Substantia nigra (tissue), 51 donors: ENCODE measurements at places on chromosomes 11 and 22.

- no peak for DNase-seq
Measured at GRCh38 chr11:32297611-32298011, 137.7 kb downstream of the WT1 start.

DNA sequence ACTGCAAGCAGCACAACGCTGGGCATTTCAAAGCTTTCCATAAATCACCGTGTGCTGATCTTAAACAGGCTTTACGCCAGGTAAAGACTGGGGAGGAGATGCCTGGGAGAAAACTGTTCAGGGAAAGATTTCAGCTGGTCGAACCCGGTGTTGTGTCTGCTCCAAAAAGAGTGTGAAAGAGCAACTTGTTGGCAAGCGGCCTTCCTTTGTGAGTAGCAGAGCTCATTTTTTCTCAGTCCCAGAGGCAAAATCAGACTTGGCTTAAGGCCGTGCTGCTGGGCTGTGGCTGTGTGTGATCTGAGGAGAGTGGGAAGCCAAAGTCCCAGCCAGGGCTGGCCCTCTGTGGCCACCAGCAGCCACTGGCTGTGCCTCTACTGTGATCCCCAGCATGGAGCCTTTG lies 75.7 kb upstream of the E2F8 start:
- DNase-seq: no peak

DNA sequence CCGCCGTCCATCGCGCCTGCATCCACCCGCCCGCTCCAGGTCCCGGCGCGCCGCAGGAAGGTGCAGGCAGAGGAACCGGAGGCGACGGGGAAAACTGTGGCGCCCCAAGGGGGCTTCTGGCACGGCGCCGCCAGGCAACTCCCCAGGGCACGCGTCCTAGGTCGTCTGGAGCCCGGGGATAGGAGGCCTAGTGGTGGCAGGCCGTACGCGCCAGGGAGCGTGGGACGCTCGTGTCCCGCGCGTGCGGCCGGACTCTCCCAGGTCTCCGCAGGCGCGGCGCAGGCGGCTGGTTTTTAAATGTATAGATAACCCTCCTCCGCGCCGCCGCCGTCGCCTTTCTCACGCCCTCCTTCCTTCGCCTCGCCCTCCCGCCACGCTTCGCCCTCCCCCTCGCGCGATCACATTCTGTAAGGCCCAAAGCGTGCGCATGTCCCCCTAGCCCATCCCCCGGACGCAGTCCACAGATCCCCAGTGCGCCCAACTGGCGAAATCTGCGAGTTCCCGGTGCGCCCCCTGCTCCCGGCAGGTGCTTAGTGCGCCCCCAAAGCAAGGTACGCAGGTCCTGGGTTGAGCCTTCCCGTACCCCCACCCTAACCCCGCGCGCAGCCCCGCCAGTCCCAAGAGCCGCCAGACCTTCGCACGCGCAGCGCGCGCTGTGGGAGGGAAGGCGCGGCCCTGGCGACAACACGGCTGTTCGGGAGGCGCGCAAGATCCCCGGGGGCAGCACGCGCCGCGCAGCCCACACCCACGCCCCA lies at the start of gene ASCL2:
ASCL2 (minus strand) TSS at position 267 of the 755 bp plus-strand sequence; CDS start at position 11, 256 bp downstream.
- no peak for DNase-seq

GRCh38 chr22:35192129-35192918 lies 65.0 kb upstream of the HMGXB4 start:
- no peak for DNase-seq

- no peak for DNase-seq
Measured at GRCh38 chr22:27107824-27108223, 450.4 kb downstream of the MIAT start.

- no peak for DNase-seq
Measured at GRCh38 chr11:94537031-94537600, 6.6 kb upstream of the FUT4 start.

DNA sequence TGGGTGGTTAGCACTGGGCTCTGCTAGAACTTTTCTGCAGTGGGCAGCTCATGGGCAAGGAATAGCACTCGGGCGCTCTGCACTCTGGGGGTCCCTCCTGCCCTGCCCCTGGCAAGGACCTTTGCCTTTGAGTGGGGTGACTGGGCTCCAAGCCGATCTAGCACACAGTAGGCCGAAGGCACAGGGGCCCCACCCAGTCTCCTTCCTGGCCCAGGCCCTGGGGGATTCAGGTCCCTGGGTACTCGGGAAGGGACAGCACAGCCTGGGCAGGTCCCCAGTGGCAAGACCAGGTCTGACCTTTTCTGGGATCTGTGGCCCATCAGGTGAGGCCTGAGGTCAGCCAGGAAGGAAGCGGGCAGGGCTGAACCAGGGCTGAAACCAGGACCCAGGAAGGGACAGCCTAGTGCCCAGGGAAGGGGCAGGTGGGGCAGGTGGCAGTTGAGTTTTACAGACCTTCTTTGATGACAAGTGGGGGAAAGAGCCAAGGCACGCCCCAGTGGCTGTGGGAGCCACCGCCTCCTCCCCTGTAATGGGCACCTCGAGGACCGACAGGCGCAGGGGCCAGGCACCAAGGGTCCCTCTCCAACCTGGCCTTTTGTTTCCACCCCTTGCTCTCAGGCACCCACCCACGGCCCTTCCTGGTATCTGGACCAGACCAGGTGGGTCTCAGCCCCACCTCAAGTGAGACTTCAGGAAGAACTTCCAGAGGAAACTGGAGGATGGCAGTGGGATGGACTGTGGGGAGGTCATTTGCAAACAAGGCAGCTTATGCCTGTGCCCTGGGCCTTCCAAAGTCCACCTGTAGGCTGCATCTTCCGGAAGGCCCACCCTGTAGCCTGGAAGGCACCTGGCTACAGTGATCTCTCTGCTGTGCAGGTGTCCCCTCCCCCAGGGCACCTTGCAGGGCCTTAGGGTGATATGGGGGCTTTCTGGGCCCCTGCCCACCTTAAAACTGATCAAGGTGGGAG lies 883 bp upstream of the AIFM3 start:
- DNase-seq: no peak

DNA sequence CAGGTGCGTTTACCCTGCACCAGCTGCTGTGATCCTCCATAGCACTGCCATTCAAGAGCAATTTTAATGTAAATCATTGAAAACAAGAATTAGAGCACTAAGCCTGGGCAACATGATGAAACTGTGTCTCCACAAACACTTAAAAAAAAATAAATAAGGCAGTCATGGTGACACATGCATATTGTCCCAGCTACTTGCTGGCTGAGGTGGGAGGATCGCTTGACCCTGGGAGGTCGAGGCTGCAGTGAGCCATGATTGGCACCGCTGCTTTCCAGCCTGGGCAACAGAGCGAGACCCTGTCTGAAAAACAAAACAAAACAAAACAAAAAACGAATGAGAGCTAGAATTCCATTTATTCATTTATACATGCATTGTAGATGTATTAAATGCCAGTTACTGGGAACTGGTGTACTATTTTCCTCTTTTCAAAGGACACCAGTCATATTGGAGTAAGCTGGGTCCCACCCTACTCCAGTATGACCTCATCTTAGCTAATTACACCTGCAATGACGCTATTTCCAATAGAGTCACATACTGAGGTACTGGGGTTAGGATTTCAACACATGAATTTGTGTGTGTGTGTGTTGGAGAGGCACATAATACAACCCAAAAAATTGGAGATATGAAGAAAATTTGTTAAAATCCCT lies 101.9 kb downstream of the MICAL2 start:
- no peak for DNase-seq

GRCh38 chr11:57237204-57237681 lies at the start of gene APLNR:
Gene APLNR (minus strand): TSS chr11:57237250. CDS start chr11:57237004, 246 bp downstream.
- no peak for DNase-seq

GRCh38 chr22:21928048-21928447 lies 24.6 kb downstream of the PPM1F start:
- no peak for DNase-seq

DNA sequence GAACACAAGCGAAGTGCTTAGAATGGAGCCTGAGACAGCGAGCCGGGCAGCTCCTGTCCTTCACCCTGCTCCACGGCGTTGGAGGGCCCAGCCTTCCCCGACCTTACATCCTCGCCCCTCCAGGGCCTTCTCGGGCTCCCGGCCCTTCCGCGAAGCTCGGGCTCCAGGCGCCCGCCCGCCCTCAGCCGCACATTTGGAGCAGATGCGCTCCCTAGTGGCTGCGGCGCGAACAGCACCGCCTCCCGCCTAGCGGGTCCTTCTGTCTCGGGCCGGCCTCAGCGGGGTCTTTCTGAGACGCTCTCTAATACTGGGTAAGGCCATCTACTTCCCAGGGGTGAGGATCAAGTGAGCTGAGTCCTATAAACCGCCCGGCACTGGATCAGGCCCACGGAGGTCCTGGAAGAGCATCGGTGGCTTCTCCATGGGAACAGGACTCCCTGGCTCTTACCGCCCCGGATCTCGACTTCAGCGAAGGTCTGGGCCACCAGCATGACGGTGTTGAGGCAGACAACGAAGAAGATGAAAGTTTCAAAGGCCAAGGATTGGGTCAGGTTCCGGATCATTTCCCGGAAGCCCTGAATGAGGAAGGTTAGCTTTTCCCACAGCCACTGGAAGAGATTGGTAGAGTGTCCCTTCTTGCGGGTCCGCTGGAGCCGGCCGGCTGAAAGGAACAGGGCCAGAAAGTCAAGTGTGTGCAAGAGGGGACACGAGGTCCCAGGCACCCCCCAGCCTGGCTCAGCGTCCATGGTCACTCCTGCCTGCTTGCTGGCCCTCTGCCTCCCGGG lies 3.7 kb downstream of the CATSPER1 start:
- peak; percentile 33 for DNase-seq

DNA sequence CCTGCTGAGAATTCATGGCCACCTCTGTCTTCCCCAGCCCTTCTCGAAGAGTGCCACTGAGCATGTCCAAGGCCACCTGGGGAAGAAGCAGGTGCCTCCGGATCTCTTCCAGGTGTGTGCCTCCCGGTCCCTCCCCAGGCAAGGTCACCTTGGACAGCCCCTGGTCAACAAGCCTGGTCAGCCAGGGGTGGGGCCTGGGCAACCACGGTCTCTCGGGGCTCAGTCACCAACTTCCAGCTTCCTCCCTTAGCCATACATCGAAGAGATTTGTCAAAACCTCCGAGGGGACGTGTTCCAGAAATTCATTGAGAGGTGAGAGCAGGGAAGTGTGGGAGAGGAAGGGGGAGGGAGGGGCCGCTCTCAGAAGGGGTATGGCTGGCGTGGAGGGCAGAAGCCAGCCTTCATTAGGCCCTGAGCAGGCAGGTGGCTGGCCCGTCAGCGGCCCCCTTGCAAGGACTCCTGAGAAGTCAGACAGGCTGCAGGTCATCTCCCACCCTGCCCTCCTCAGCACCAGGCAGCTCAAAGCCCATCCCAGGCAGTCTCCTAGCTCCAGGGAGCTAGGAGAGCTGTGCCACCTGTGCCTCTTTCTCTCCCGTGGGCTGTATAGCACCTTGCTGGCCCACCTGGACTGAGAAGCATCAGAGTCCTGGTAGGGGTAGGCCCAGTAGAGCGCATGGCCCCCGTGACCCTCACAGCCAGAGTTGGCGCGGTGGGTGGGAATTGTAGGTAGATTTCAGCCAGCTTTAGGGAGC lies 9.3 kb upstream of the ANKRD13D start:
- DNase-seq: no peak

DNA sequence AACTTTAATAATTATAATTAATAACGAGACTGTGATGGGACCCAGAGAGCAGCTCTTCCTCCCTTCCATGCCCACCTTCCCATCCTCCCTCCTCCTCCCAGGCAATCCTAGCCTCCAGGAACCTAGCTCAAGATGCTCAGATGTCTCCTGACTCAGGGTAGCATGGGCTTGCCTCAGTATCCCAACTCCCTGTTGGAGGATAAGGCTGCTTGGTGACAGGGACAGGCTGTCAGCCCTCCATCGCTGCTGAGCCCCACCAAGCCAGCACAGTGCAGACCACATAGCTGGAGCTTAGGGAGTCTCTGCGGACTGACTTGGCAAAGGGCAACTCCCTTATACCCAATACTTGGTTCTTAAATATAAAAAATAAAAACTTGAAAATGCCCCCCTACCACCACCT lies 11.5 kb downstream of the MYH9 start:
- DNase-seq: no peak

- no peak for DNase-seq
Measured at GRCh38 chr11:13949876-13950275, 12.6 kb upstream of the SPON1 start.

DNA sequence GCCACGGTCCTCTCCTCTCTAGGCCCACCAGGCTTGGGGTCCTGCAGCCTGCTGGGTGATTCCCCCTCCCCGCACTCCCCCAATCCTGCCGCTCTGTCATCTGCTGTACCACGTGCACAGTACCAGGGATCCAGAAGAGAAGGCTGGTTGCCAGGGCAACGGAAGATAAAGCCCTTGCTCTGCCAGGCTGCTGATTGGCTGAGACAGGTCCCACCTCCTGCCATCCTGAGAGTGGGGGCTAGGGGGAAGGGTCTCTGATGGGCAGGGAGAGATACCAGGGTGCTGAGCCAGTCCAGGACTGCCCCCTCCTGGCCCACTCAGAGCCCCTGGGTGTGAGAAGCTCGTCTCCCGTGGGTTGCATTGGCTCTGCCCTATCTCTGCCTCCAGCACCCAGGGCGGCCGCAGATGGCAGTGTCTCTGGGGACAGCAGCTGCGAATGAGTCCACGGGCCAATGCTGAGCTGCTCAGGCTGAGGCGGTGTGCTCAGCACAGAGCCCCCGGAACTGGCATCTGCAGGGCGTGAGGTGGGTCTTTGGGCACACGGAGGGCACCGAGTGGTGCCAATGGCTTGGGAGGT lies at the start of gene SMIM45:
SMIM45 (plus strand) TSS at position 253 of the 577 bp plus-strand sequence.
- DNase-seq: peak; percentile 85

DNA sequence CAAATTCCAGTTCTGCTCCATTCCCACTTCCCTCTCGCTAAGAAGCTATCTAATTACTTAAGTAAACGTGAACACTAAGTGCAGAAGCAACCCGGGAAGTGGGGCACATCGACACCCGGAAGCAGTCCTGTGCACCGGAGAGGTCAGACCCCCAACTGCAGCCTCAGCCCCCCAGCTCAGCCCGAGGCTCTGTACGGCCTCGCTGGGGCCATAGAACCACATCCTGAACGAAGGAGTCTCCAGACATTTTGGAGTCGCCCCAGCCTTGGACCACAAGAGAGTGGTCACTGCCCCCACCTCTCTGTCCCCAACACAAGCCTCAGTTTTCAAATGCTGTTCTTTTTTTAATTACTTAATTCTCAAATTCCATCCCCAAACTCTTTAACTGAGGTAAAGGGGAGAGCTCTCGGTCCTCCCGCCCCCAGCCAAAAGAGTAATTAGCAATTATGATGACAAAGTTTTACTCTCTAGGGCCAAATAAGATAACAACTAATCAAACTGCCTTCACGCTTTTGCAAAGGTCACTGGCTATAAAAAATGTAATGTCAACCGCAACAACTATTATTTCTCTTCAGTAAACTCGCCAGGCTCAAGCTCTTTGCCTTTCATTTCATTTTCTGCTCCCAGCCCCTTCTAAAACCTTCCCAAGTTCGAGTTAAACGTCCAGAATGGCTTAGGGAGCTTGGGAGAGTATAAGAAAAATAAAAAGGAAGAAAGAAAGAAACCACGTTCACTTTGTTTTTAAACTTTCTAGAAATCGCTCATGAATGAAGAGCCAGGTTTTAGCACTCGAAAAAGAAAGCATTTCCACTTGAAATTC lies 2.2 kb downstream of the PAX6 start:
- no peak for DNase-seq
